ENCODE measurements at places on chromosomes 13 and 19.

DNA sequence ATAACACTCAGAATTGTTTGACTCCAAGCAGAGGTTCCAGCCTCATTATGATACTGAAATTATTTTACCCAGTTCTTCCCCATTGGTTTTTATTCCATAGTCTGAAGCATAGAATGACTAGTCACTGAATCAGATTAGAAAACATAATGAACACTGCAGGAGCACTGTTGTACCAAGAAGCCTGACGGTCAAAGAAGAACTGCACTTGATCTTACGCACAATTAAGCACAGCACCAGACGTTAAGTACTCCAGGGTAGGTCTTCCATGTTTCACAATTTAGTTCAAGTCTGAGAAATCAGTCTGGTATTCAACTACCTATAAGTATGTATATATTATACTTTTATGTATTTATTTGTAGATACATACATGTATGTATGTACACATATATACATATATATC, 973.5 kb upstream of the SPRY2 start:
- DNase-seq: no peak

- no peak for DNase-seq
These were observed 2.9 kb downstream of the SBNO2 start for GRCh38 chr19:1170938-1171754.

GRCh38 chr19:14400951-14401431, 18.1 kb downstream of the DDX39A start:
- DNase-seq: no peak

DNA sequence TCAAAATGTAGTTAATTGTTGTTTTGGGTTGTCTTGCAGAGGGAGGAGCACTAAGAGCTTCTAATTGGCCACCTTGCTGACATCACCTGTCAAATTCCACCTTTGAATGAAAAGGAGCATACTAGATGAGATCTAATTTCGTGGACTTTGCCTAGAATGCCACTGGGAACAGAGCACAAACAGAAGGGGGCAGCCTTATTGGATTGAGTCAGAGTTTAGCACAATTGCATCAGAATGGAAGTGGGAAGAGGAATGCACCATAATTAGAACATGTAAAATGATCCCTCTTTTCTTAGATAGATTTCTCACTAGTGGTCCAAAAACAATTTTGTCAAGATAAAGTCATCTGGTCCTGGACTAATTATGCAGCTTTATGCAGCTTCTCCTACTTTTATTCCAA, 1552.2 kb downstream of the PCDH9 start:
- DNase-seq: no peak

- peak; percentile 66 for DNase-seq
These were observed 20.9 kb downstream of the POU2F2 start for GRCh38 chr19:42111384-42111783.

DNA sequence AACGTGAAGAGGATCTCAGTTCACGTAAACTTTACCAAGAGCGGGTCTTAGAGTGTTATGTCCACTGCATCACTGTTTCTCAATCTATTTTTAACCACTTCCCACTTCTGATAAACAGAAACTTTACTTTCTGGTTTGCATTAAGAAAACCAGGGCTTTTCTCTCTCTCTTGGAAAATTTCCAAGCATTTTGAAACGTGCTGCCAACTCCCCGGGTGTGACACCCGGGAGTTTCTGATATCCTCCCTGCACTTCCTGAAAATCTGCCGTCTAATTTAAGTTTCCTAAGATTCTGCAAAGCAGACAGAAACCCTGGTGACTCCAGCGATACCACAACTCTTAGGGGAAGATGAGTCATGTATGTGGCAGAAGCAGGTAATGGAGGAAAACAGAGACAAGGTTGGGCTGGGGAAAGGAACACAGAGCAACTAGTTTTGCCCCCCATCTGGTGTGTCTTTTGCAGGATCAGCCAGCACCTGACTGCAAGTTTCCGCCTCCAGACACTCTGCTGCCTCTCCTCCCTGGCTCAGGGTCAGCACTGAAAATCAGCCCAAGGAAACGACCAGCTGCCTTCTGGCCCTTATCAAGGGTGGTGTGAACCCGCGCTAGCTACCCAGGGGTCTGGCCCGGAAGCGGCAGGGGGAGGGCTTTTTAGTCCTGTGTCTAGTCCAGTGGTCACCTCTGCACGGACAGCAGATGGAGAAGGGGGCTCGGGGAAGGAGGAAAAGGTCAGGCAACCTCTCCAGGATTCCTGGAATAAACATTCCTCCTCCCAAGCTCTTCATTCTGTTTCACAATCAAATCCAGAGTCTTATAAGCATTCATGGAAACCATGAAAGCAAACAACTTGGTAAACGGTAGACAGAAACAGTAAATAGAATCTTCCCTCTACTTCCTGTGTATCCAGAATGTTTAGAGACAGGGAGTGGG, 11.3 kb upstream of the FFAR2 start:
- DNase-seq: no peak

GRCh38 chr19:36140304-36141038, 605 bp downstream of the CAPNS1 start:
- no peak for DNase-seq

GRCh38 chr13:100290165-100290801, 201.4 kb downstream of the PCCA start:
- no peak for DNase-seq

GRCh38 chr13:40993987-40994386, 25.1 kb downstream of the ELF1 start:
- peak; percentile 76 for DNase-seq

DNA sequence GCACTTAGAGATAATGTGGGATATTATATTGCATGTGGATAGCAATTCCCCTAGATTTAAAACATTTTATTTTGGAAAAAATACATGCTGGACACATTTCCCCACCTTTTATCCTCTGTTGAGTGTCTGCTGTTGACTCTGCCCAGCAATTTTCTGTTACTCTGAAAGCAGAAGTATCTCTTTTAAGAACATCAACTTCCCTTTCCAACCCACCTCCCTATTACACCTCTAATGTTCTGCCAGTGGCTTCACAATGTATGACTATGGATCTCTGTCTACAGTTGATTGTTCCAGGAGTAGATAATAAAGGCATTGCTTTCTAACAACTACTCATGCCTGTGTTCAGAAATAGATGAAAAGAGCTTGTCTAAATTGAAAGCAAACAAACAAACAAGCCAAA, 754.8 kb upstream of the SLITRK6 start:
- DNase-seq: no peak

GRCh38 chr13:71785361-71785760, 81.6 kb downstream of the DACH1 start:
- no peak for DNase-seq

GRCh38 chr19:30696514-30696913, 324.3 kb downstream of the ZNF536 start:
- no peak for DNase-seq

DNA sequence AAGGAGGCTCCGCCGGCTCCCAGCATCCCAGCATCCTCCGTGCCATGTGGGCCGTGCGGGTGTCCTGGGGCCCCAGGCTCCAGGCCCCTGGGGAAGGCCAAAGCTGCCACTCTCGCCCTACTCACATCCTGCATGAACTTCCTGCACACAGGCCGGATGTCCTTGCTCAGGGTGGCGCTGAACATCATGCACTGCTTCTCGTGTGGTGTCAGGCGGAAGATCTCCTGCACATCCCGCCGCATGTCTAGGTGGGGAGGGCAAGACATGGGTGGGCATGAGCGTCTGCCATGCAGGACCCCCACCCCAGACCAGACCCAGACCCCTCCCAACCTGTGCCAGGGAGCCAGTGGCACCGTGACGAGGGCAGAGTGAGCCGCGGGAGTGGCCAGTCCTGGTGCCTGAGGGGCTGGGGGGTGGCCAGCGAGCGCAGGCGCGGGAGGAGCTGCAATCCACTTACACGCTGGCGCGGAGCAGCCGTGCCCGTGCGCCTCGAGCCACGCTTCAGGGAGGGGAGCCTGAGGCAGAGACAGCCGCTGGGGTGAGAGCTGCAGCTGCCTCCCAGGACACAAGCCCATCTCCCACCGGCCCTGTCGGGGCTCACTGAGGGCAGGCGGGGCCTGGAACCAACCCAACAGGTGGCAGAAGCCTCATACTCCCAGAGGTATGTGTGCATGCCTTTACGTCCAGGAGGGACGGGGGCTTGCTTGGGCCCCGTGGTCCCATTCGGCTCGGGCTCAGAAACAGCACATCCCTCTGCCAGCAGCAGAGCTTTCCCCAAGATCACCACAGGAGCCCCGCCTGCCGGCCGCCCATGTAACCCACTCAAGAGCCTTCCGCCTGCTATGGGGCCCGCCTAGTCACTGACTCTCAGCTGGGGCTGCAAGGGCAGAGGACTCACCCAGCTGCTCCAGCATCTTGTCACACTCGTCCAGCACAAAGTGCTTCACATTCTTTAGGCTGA, 8.8 kb downstream of the DDX39A start:
- DNase-seq: no peak

DNA sequence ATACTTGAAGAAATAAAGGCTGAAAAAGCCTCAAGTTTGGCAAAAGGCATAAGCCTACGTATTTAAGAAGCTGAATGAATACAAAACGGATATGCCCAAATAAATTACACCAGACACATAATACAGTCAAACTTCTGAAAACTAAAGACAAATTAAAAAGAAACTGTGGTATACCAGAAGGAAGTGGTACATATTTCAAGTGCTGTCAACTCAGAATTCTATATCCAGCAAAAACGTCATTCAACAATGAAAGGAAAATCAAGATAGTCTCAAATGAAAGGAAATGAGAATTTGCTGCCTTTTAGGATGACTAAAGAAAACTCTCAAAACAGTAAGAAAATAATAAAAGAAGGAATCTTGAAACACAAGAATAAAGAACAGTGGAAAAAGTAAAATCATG, 69.5 kb downstream of the POLR1D start:
- DNase-seq: no peak

- no peak for DNase-seq
These were observed 60.9 kb upstream of the RANBP3 start for GRCh38 chr19:6038634-6039405.

DNA sequence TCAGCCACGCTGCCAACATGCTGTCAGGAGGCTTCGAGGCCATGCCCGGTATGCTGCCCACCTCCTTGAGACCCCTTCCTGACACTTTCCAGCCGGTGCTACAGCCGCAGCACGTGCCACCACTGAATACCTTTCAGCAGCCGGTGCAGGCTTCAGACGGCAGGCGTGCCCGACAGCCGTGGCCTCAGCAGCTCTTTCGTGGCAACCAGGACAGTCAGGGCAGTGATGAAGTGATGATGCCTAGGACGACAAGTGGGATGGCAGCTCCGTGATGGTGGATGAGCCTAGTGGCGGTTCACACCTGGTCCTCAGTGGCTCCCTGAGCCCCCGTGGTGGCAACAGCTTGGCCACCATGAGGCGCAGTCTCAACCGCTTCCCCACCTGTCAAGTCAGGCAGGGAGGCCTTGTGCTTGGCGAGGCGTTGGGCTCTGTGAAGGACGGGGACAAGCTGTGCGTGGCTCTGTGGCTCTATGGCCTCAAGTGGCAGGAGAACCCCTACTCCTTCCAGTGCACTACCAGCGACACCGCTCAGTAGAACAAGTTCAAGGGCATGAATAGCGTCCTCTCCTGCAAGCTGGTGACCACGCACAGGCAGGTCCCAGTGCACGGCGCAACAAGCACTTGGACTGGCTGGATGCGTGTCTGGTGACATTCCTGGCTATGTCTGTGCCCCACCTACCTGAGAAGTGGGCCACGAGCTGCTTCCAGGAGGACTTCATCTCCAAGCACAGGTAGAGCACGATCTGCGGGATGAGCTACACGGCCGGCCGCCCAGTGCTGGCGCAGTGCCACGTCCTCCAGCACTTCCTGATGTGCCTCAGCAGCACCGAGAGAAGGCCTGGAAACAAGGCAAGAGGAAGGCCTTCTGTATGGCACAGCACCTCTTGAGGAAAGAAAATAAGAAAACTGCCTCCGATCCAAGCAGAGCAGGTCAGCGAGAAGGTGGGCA, 18.2 kb upstream of the ZNF14 start:
- no peak for DNase-seq

GRCh38 chr13:29535663-29536655, 59.5 kb downstream of the SLC7A1 start:
- DNase-seq: no peak

GRCh38 chr13:74288361-74288911, 154.2 kb upstream of the KLF12 start:
- DNase-seq: no peak

DNA sequence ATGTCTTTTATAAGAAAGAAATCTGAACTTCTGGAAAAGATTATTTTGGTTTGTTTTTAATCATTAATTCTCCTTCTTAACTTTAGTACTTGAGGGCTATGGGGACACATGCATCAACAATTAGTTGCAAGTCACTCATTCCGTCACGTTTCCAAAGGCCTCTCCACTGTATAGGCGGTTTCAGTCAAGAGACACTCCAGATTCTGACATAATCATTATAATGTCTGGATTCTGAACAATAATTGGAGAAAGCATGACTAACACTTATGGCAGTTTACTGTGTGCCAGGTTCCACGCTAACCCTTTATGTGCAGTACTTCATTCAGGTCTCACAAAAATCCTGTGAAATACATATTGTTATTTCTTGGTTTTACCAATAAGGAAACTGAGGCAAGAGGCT, 71.9 kb downstream of the TNFRSF19 start:
- no peak for DNase-seq

DNA sequence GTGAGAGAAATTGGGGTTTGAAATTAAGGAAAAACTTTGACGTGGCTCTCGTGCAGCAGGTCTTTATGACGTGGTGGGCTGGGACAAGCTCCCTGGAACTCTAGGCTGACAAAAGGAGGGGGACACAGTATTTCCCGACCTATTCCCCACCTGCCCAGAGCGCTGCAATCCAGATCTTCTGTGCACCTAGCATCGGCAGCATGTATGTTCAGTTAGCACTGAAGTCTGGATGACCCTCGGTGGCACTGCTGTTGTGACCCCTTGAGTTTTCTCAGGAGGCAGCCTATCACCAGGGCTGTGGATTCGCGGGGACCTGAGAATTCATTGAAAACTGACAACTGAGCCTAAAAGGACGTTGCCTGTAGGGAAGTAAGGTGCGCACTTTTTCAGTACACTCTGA, 9.1 kb upstream of the ZNF536 start:
- DNase-seq: no peak

GRCh38 chr13:30702006-30702405, 33.3 kb upstream of the ALOX5AP start:
- DNase-seq: no peak

- DNase-seq: no peak
These were observed 1.9 kb upstream of the GTF2F1 start for GRCh38 chr19:6394831-6395230.

GRCh38 chr13:105177265-105177900, 1358.1 kb downstream of the EFNB2 start:
- no peak for DNase-seq

DNA sequence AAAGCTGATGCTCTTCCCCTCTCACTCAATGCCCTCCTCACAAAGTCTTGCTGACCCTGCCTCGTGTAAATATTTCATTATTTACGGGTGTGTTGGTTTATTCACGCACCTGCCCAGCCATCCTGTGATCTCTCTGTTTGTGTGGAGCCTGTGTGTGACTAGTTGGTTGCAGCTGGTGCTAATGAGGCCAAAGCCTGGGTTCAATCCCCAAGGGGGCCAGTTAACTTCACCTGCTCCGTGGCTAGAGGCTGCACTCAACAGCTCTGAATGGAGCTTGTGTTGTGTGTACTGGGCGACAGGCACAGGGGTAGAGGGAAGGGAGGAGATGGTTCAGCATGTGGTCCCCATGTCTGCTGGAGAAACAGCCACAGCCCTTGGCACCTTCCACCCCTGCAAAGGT, 109.5 kb downstream of the DNAJC15 start:
- DNase-seq: no peak

- no peak for DNase-seq
These were observed 26.3 kb downstream of the ONECUT3 start for GRCh38 chr19:1779574-1779973.

Data from keratinocyte (primary cell).